ENCODE measurements at places on chromosomes 5 and 9.

- no peak for DNase-seq
Measured at GRCh38 chr5:157463081-157463480, 3.1 kb downstream of the NIPAL4 start.

DNA sequence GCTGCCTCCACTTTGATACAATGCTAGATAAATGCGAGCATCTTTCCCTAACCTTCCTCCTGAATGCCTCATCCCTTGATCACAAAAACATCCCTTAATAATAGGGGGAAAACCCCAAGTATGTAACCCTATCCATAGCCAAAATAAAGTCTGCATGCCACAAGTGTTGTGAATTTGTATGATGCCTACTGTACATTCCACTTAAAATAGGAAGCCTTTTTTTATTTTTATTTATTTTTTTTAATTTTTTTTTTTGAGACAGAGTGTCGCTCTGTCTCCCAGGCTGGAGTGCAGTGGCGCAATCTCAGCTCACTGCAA is 207.0 kb downstream of the AOPEP start:
- no peak for DNase-seq

- no peak for DNase-seq
Measured at GRCh38 chr5:173236531-173237142, 1.6 kb upstream of the NKX2-5 start.

DNA sequence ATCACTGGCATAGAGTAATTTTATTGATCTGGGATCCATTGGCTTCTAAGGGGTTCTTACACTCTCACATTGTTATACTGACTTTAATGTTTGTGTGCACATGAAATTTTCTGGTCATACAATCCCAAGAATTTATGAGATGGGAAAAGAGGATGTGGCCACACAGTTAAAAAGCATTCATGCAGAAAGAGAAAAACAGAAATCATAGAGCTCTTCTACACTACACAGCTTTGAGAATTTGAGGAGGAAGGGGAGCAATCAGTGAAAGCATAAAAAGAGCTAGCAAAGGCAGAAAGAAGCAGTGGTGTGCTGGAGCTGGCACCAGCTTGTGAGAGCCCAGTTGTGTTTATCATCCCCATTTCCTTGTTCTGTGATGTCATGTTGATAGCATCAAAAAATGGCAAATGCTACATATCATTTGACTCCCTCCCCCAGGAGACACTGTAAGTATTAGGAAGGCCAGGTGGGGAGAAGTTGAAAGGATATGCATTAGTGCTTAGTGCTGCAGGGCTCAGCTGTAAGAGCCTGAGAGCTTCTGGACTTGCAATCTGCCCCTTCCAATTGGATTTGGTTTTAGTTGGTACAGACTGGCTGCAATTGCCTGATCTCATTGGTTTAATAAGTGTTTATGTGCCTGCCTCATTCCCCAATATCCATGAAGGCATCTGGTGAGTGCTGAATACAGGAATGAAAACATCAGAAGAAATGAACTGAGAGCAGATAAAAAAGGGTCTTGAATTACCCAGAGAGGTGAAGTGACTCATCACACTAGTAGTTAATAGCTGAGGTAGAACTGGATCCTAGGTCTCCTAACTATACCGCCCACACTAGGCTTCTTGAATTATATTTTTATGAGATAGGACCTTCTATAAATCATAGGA is 30.9 kb downstream of the RHOBTB3 start:
- DNase-seq: no peak

GRCh38 chr5:162543437-162543836 is 475.9 kb downstream of the GABRG2 start:
- DNase-seq: no peak

GRCh38 chr5:173302546-173303155 is 25.6 kb downstream of the STC2 start:
- DNase-seq: no peak

GRCh38 chr9:112890106-112891081 is at the start of gene SLC46A2:
Gene SLC46A2, minus strand, starts transcription at chr9:112890876. Its CDS starts 195 bp downstream, at chr9:112890681.
- DNase-seq: no peak

DNA sequence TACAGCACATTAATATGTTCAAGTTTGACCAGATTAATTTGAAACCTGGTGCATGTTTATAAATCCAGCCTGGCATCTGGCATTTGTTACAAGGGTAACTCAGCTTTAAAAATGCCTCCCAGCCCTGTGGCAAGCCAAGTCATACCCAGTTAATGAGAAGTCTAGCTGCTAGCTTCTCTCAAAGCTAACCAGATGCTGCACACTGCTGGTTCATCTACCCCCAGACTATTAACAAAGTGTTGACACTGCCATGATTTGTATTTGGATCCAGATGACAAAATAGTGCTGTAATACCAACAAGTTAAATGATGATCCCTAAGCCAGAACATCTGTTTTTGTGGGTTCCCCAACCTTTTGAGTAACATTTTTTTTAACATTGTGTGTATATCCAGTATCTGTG is 573.7 kb upstream of the DAB2 start:
- no peak for DNase-seq

DNA sequence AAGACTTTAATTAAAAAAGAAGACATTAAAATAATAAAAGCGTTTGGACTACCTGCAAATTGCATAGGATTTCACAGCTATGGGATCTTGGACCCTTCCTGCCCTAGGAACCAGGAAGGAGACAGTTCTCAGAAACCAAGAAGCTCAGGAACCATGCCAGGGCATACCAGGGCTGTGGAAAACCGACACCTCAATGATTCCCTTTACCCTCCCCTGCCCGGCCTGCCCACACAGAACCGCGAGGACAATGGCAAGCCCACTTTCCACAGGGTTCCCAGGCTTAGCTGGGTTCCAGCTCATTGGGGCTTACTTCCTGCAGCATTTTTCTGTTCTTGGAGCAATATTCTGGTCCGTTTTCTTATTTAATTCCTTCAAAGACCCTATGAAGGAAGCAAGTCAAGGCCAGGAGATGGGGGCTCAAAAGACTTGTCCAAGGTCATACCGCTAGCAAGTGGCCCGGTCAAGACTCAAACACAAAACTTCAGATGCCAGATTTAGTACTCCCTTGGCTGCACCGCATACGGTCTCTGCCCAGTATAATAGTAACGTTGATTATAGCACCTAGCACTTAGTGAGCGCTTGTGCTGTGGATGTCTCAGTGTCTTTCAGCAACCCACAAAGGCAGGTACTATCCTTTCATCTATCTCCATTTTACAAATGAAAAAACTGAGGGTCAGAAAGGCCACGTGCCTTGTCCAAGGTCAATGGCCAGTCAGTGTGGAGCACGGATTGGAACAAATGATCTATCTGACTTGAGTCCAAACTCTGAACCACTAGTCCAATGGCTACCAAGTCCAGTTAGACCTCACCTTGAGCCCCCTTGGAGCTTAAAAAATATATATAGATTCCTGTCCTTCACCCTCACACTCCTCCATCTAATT is 6.8 kb downstream of the FAT2 start:
- no peak for DNase-seq

DNA sequence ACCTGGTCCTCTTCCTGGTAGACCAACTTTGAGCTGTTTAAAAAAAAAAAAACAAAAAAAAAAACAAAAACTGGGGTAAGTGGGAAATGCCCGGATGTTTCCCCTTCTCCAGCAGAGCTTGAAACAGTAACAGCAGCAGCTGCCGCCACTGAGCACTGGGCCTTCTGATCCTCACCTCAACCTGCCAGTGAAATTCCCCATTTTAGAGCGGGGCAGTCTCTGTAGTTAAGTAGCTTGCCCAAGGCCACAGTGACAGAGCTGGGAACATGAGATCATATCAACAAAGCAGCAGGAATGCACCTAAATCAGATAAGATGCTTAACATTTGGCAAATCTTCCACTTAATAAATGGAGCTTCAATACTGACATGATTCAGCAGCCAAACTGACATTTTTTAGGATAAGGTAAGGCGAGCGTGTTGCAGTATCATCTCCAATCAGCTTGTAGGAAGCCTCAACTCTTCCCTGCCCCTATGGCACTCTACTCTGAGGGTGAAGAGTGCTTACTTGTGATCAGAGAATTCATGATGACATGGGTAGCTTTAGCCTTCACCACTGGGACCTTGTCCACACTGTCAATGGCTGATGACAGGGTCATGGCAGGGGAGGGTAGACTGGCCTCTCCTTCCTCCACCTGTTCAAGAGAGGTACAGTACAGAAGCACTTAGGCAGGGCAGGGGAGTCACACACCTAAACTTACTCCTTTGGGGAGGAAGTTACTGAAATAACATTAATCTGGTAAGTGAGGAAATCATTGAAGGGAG is 9.3 kb downstream of the KIAA1191 start:
- DNase-seq: no peak

- peak; percentile 90 for DNase-seq
Measured at GRCh38 chr5:140725799-140726471, 25.7 kb downstream of the ZMAT2 start.
